GM23338 (cell line): ENCODE measurements at places on chromosomes 7 and 10.

- no peak for DNase-seq
Measured at GRCh38 chr7:65454469-65454868, 80.8 kb downstream of the ZNF92 start.

- DNase-seq = no peak
Measured at GRCh38 chr7:102916426-102916825, 3.6 kb downstream of the LRRC17 start.

- no peak for DNase-seq
Measured at GRCh38 chr7:49091519-49091918, 167.2 kb downstream of the CDC14C start.

- peak; percentile 60 for DNase-seq
Measured at GRCh38 chr7:27175626-27176523, 1.8 kb upstream of the HOXA10 start.

DNA sequence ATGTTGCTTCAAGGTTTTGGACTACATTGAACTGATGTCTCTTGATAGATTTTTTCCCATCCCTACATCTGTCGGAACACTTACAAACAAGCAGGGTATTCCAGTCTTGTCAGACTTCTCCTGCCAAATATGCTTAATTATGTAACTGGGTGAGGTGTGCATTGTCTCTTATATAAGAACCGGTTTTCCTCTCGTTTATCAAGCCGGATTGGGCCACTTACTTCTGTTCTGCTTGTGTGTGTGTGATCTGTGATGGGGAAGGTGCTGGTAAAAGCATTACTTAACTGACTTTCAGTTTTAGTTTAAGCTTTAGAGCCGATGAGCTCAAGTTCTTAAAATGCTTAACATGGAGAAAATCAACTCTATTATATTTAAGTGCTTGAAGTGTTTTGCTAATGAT, 57.9 kb downstream of the OTUD1 start:
- no peak for DNase-seq

- DNase-seq = peak; percentile 67
Measured at GRCh38 chr7:116236020-116236630, 25.8 kb downstream of the TES start.

DNA sequence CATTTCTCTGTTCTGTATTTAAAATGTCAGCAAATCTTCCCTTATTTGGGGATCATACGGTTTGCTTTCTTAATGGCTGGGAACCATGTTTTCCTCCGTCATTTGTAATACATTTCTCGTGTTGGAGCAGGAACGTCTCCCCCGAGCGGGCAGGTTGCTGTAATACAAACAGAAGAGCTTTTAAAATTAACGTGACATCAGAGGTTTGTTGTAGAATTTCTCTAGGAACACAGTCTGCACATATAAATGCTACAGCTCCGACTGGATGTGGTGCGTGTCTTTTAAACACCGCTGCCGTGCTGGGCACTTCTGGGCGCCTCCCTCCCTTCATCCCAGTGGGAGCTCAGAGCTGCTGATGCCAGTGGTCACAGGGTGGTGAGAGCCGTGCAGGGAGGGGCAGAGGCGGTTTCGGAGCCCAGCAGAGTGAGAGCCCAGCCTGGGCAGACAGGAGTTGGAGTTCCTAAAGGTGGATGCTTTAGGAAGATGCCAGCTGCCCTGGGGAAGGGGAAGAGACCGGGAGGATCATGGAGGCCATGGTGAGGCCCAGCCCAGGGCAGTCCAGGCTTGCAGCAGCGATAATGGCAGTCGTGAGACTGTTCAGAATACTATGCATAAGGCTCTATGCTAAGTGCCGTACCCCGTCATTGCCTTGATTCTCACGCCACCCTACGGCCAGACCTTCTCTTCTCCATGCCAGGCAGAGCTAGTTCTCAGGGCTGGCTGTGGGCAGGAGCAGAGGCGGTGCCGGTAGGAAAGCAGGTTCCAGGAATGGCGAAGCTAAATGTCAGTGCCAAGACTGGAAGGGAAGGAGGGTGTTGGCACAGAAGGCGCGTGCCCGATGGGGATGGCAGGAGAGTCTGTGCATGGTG, 96.2 kb downstream of the GLRX3 start:
- DNase-seq = no peak

DNA sequence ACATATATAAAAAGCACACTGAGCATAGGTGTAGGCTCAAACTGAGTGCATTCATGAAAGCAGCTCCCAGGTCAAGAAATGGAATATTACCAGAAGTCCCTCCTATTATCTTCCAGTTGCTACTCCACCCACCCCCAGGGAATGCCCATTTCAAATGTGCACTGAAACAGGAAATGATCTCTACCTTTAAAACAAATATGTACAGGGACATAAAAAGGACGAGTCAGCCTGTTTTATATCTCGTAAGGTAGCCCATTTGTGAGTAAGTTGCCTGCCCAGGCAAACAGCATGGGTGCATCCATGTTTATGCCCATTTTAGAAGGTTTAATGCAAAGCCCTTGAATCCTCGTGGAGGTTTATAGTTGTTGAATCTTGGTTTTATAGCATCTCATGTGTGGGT, 10.4 kb downstream of the FFAR4 start:
- no peak for DNase-seq
